ENCODE measurements at places on chromosomes 12 and 14.

- no peak for DNase-seq
These were observed 40.0 kb upstream of the DDX11 start for GRCh38 chr12:31033681-31034080.

- DNase-seq, result no peak
These were observed 50.7 kb downstream of the IQSEC3 start for GRCh38 chr12:117311-117710.

DNA sequence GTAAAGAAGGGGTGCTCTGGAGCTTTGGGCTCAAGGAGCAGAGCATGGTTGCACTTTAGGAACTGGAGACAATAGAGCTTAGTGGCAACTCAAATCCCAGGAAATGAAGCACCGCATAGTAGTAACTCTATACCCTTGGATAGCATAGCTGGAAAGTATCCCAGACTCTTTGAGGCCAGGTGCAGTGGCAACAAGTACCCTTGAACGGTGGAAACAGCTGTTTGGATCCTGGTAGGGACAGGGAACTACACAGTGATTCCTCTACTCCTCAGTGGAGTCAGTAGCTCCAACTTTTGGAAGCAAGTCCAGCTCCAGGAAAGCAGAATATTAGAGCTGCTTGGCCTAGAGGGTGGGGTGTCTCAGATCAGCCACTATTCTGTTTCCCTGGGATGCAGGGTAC lies 129.0 kb upstream of the WSCD2 start:
- DNase-seq, result no peak

DNA sequence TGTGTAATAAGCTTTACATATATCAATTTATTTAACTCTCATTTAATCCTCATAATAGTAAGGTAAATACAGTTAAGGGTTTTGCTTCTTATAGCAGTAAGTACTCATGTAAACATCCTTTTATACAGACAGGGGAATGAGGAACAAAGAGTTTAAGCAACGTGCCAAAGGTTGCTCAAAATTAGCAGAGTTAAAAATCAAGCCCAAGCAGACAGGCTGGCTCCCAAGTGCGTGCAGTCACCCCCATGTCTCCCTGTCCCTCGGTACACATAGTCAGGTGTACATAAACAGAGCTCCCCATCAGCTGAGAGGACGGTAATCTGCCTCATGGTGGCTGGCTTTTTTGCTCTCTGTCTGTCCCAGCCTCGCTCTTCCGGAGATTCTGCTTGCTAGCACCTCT lies 126.4 kb downstream of the DERA start:
- no peak for DNase-seq

DNA sequence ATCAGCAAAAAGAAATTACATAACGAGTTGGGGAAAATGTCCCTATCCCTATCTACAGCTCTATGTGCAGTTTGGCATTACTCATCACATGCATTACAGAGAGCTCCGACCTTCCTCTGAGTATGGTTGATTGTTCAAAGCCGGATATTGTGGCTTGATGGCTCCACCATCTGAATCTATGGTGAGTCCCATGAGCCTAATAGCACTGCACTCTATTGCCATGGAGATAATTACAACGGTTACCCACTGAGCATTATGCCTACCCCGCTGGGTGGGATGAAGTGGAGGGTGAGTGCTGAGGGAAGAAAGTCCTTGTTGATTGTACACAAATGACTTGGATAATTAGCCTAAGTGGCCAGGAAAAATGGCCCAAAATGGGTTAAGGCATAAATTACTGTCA lies 800.5 kb downstream of the NRXN3 start:
- no peak for DNase-seq

GRCh38 chr14:90382491-90383125 lies 14.2 kb upstream of the CALM1 start:
- peak; percentile 45 for DNase-seq

GRCh38 chr12:27013611-27014084 lies 536 bp downstream of the TM7SF3 start:
- no peak for DNase-seq

DNA sequence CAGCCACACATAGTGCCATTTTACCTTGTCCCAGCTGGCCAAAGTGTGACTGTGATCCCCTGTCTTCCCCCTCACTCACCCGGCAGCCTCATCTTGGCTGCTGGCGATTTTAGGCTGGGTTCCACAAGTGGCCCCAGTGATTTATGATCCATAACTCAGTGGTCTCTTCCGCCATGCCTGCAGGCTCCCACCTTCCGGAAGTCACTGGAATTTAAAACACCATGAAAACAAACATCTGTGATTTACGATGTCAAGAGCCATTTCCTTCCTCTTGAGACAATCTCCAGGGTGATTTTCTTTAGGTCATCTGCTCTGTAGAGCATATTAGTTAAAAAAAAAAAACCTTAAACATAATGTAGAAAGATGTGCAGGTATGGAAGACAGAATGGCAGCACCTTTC lies 282.3 kb downstream of the CACNA1C start:
- no peak for DNase-seq

GRCh38 chr14:63266106-63266505 lies 52.6 kb downstream of the GPHB5 start:
- DNase-seq, result no peak

DNA sequence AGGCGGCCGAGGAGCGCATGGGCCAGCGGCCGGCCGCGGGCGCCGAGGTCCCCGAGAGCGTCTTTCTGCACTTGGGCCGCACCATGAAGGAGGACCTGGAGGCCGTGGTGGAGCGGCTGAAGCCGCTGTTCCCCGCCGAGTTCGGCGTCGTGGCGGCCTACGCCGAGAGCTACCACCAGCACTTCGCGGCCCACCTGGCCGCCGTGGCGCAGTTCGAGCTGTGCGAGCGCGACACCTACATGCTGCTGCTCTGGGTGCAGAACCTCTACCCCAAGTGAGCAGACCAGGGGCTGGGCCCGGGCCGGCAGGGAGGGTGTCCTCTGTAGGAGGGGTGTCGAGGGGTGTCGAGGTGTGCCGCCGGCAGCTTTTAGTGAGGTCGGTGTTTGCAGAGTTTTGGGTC lies 4.1 kb downstream of the TNFAIP2 start:
- no peak for DNase-seq

GRCh38 chr12:129660946-129661345 lies 242.9 kb downstream of the TMEM132D start:
- no peak for DNase-seq

GRCh38 chr12:46087916-46088439 lies 97.6 kb upstream of the SCAF11 start:
- no peak for DNase-seq

- no peak for DNase-seq
These were observed 3.2 kb upstream of the HOXC11 start for GRCh38 chr12:53969588-53970259.
